ENCODE measurements at places on chromosomes 13 and 19.

DNA sequence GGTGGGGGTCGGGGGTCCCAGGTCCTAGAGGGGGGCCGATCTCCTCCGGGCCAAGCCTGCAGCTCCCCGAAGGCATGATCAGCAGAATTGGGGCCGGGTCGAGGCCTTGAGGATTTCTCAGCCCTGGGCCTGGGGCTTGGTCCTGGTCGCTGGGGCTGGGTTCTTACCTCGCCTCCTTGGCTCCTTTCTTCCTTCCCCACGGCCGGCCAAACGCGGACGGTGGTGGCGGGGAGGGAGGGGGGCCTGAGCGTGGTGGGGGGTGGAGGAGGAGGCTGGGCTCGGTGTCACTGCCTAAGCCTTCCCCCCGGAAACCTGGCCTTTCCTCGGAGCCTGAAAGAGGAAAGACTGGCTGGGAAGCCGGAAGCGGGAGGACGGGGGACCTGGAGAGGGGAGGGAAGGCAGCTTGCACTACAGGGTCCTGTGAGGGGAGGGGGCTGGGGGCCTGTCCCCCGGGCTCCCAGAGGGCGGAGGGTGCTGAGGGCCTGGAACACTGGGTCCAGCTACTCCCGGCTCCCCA lies at the start of gene ZNF579:
Gene ZNF579, minus strand, starts transcription at position 221 of the 517 bp plus-strand sequence. CDS start 1,209 bp downstream, outside the sequence.
- no peak for DNase-seq

DNA sequence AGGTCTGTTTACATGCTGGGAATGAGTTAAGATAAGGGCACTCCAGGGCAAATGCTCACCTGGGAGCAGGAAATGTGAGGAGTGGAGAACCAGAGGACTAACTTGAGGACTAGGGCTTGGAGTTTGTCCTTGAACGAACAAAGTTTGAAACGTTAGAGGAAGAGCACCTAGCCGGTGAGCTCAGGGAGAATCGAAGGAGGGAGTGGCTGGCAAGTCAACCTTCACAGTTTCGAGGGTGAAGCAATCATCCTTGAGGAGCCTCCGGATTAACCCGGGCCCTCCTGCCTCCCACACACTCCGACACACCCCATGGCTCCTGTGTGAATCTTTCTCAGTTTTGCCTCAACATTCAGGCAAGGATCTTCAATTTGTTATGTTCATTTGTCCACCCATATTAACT lies 58.6 kb downstream of the LMO7 start:
- no peak for DNase-seq

DNA sequence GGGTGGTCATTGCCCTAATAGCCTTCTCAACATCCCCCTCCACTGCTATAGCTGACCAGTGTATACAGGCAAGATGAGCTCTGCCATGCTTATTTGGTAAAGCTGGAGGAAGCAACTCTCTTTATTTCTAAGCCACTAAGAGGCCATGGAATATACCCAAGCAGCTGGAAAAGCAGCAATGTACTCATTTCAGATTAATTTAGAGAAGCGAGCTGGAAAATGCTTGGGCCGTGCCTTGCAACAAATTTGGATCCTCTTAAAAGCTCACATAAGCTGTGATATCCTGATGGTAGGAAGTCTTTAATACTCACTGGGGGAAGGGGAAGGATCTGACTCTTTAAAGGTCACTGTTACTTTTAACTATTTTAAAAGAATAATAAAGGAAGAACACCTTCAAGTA lies 77.8 kb downstream of the TEX26 start:
- DNase-seq = no peak

DNA sequence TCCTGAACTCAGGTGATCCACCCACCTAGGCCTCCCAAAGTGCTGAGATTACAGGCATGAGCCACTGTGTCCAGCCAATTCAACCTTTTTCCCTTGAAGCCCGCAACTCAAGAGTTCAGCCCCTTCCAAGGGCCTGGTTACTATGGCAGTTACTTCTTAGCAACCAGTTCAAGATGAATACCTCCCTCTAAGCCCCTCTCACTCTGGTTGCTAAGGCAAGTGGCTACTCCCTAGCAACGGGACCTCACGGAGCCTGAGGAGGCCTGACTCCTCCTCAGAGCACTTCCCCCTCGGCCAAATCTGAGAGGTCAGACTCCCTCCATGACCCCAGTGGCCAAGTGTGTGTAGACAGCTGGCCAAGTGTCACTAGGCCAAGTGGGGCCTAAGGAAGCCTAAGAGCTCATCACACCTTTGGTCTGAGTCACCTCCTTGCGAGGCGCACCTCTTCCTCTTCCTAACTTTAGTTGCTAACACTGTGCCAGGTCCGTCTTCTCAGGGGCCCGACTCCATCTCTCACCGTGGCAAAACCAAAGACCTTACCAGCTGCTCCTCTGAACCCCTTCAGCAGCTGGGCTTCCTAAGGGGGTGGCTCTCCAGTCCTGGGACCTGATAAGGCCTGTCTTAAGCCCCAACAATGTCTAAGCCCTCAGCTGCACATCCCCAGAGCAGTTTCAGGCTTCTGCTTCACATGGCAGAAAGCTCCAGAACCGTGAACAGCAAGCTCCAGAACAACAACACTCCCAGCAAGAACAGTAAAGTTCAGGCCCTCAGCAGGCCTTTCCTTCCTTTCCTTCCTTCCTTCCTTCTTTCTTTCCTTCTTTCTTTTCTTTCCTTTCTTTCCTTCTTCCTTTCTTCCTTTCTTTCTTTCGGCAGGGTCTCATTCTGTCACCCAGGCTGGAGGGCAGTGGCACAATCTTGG lies 9.6 kb downstream of the CD37 start:
- no peak for DNase-seq

DNA sequence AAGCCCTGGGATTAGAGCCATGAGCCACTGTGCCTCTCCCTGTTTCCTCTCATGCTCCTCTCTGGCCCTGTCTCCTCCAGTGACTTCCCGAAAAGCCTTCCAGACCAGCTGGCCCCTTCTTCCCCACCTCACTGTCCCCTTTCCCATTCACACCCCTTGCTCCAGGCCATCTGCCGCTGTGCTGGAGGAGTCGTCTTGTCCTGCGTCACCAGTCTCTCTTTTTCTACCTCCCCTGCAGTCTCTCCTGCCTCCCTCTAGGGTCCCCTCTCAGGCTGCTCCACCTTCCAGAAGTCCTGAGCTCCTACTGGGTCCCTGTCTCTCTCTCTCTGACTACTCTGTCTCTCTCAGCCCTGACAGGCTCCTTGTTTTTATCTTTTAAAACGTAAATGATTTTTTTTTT lies 5.3 kb upstream of the FFAR1 start:
- no peak for DNase-seq

- no peak for DNase-seq
Observed at GRCh38 chr13:25966086-25966485, 85.7 kb downstream of the SHISA2 start.

DNA sequence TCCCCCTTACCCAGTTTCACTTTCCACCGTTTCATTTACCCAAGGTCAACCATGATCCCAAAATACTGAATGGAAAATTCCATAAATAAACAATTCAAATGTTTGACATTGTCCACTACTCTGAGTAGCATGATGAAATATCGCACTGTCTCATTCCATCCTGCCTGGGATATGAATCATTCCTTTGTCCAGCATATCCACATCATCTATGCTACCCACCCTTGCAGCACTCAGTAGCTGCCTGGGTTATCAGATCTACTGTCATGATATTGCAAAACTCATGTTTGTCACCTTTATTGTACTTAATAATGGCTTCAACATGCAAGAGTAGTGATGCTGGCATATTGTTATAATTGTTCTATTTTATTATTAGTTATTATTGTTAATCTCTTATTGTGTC lies 263.9 kb upstream of the NBEA start:
- no peak for DNase-seq

DNA sequence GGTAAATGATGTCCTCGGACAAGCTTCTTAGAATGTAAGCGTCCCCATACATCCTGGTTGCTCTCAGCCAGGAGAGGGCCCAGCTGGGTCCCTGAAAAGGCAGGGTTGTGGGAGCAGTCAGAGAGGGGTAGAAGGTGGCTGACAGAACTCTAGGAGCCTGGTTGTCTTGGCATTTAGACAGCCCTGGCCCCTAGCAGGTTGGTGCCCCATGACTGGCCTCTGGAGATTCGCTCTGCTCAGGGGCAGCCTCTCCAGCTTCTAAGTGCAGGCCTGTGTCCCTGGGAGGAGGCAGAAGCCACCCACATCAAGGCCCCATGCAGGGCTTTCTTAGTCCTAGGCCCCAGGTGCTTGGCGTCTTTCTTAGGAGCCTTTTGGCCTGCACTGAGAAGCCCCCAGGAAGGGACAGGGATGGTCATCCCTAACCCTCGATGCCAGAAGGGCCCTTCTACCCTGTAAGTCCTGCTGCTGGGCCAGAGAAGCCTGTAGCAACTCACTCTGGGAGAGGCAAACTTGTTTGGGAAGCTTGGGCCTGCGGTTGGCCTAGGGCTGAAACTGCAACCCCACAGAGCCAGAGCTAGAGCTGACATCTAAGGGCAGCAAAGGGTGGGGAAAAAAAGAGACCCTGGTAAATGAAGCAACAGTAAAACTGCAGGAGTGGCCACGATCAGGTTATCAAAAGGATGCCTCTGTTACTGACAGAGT lies 2.8 kb upstream of the CDX2 start:
- DNase-seq = no peak

GRCh38 chr19:14375055-14375581 lies 6.1 kb upstream of the ADGRE5 start:
- DNase-seq = no peak

DNA sequence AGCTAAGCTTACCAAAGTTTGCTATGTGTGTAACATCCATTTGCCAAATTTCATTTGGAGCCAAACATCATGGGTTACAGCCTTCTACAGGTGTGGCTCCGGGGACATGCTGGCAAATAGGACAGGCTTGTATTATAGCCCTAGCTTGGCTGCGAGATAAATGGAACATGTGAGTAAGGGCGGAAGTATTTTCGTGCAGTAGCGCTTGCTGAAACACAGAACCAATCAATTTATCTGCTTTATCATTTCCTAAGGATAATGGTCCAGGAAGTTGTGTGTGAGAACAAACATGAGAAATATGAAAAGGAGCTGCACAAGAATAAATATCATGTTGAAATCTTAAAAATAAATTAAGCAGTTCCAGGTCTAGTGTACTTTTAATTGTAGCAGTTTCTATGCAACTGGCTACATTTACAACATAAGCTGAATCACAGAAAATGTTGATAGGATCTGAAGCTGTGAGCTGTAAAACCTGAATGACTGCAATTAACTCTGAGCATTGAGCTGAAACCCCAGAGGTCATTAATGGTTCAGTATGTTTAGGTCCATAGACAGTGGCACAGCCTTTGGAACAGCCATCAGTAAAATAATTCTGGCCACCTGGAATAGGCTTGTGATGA lies 22.2 kb upstream of the ZNF100 start:
- DNase-seq = no peak

DNA sequence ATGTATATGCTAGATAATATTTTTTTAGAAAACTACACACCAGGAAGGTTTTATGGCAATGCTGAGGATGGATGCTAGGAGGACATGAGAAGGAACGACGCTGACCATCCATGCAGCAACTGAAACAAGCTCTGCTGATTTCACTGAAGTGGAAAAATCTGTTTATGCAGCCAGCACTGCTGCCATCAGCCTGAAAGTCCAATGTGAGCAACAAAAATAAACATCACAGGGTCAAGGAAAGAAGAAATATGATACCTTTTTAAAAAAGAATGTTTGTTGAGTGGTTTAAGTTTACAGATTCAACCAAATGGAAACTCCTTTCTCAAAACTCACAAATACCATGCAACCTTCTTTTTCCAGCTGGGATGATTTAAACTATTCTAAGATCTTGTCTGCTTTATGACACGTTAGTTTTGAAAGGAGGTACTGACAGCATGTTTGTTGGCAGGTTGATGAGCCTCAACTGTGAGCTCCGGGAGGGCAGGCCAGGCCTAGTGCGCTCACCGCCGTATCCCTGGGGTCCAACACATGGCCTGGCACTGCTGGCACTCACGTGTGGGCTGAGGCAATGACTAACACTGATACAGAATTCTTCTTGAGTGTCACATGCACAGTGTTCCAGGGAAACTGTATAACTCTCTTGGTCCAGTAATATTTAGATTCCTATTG lies 46.8 kb downstream of the LATS2 start:
- no peak for DNase-seq

- DNase-seq = no peak
Observed at GRCh38 chr13:23626700-23627099, 56.5 kb downstream of the TNFRSF19 start.

GRCh38 chr19:7515110-7515644 lies 726 bp upstream of the ZNF358 start:
- no peak for DNase-seq

DNA sequence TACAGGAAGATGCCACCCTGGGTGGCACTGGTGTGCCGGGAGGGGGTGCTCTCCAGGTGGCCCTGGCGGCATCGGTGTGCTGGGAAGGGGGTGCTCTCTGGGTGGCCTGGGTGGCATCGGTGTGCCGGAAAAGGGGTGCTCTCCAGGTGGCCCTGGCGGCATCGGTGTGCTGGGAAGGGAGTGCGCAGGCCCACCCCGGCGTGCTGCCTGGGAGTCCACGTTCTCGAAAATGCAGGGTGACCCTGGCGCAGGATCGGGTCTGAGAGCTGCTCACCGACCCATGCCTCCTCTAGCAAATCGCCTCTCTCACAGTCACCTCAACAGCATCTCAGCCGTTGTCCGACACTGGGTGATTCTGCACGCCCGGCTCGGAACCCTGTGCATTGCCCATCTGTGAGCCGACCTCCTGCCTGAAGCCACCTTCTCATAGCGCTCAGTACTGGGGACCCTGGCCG lies 36.4 kb downstream of the RASA3 start:
- DNase-seq = no peak

GRCh38 chr13:89831157-89831556 lies 1516.3 kb upstream of the MIR17HG start:
- DNase-seq = no peak

GRCh38 chr13:71618159-71618558 lies 248.8 kb downstream of the DACH1 start:
- no peak for DNase-seq

DNA sequence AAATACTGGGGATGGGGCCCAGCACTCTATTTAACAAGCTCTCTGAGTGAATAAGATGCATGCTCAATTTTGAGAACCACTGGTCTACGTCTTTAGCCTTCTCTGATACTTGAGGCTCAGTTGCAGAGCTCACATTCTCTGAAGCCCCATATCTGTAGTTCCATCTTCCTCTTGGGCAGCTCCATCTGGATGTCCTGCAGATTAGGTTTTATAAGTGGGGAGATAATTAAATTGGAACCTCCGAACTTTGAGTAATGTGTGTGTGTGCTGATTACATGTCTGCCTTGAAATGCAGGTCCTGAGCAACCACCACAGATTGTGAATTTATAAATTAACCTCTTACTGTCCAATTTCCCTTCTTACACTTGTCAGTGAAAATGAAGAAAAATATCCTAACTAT lies 7.2 kb upstream of the RASL11A start:
- no peak for DNase-seq

- DNase-seq = no peak
Observed at GRCh38 chr19:53868892-53869804, 1.5 kb downstream of the MYADM start.

DNA sequence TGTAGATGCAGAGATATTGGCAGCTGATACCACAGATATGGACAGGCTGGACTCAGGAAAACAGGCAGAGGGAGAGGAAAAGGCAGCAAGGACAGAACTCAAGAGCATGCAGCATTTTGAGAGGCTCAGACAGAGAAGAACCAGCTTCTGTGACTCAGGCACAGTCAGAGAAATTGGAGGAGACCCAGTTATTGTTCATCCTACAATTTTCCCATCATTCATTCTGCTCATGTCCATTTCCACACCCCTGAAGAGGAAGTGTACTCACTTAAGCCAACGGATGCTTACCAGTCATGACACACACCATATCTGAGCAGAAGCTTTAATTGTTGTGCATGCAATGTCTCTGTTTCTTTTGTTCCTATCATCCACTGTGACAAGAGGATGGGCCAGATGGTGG lies 359.8 kb upstream of the HTR2A start:
- DNase-seq = no peak

Measured in iPS DF 19.7 (cell line).